ENCODE measurements at places on chromosomes 7 and 10. TPM values are rescaled to one million over a fixed set of nuclear protein-coding genes. Genes with fewer than 3 reads are reported as not detected.

ZFAND4 gene
- total RNA-seq, result 24.7 TPM

SFR1 gene
- total RNA-seq, result 12.5 TPM

AOAH gene
- total RNA-seq, result 108 TPM

NAT16 gene
- total RNA-seq, result not detected

ANXA8L1 gene
- total RNA-seq, result not detected

NHLRC2 gene
- total RNA-seq, result 30.2 TPM

CALN1 gene
- not detected for total RNA-seq

DNA sequence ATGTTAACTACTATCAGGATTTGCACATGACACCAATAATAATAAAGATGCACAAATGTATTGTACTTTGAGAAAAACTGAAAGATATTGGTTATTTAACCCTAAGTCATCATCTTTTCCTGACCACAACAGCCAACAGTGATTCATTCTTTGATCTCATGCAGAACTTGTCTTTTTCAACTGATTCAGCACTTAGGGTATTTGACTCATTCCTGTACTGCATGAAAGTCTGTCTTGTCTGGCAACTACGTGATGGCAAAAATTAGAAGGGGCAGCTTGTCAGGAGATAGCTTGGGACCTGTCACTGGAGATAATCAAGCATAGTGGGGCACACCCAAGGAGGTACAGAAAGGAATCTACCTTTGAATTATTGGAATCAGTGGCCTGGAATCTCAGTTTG, 77.8 kb upstream of the LRRC17 start:
- H3K4me3 ChIP-seq, result no peak overlapping the region
- H3K27ac ChIP-seq, result no peak overlapping the region
- no peak for DNase-seq

DNA sequence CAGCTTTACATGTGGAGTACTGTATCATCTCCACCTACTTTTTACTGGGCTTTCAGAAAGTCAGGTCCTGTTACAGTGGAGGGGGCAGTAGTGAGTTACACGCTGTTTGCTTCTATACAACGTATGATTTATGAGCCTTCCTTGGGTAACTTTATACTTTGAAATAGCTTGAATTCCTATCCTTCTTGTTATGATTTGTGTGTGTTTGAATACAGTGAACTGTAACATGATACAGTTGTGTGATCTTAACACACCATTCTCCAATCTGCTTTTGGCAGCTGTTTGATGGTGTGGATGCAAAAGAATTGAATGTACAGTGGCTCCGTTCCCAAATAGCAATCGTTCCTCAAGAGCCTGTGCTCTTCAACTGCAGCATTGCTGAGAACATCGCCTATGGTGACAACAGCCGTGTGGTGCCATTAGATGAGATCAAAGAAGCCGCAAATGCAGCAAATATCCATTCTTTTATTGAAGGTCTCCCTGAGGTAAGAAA, 41.7 kb downstream of the SP8 start:
- no peaks in the 10 kb centered on the region for H3K4me1 ChIP-seq
- peaks cover 4% of the 10 kb centered on the region for H3K27me3 ChIP-seq
- no peak for DNase-seq
- no peak overlapping the region for H3K4me3 ChIP-seq
- H3K36me3 ChIP-seq, result no peaks in the 10 kb centered on the region
- no peak overlapping the region for H3K27ac ChIP-seq

- no peak for DNase-seq
- H3K4me1 ChIP-seq, result no peaks in the 10 kb centered on the region
- no peak overlapping the region for H3K4me3 ChIP-seq
- H3K27me3 ChIP-seq, result no peaks in the 10 kb centered on the region
These were observed 231.6 kb downstream of the VTI1A start for GRCh38 chr10:112678581-112678980.

DNA sequence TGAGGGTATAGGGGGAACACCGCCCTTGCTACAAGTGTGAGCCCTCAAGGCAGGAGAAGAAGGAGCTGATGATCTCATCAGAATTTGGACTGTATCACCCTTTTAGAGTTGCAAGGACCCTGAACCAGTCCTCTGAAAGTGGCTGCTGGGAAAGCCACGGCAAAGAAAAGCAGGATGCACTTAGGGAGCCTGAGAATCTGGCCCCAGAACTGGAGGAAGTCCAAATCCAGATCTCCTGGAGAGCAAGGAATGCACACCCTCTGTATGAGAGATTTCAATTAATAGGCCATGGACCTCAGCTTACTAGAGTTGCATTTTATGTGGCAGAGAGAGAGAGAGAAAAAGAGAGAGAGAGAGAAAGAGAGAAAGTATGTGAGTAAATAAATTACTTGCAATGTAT, 662.9 kb downstream of the CCSER2 start:
- H3K4me1 ChIP-seq, result no peaks in the 10 kb centered on the region
- H3K36me3 ChIP-seq, result no peaks in the 10 kb centered on the region
- H3K4me3 ChIP-seq, result no peak overlapping the region

DNA sequence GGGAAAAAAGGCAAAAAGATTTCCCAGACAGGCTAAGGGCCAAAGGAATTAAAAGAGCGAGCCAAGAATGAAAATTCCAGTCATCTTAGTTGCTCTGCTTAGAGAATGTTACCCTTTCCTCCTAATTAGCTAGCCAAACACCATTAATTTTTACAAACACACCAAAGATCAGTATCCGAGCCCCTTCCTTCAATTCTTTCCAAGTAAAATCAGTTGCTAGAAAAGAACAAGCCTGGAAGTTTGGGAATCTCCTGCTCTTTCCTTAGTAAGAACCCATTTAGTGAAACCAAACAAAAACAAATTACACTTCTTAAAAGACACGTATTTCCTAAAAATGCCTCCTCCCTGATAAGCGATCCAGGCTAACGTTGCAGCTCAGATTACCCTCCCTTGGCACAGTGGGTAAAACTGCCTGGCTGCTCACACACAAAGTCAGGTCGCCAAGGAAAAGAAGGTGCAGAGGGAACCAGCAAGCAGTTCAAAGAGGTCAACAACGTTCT, 57.1 kb upstream of the ABLIM1 start:
- H3K36me3 ChIP-seq, result no peaks in the 10 kb centered on the region
- no peaks in the 10 kb centered on the region for H3K4me1 ChIP-seq
- DNase-seq, result no peak
- H3K27me3 ChIP-seq, result peaks cover 16% of the 10 kb centered on the region
- no peak overlapping the region for H3K4me3 ChIP-seq
- no peak overlapping the region for H3K27ac ChIP-seq

GRCh38 chr7:150378115-150378852, 846 bp upstream of the ZNF775 start:
- H3K27ac ChIP-seq, result peak overlapping the region; percentile 87
- DNase-seq, result peak; percentile 71
- H3K36me3 ChIP-seq, result no peaks in the 10 kb centered on the region
- H3K27me3 ChIP-seq, result no peaks in the 10 kb centered on the region
- H3K4me3 ChIP-seq, result peak overlapping the region; percentile 94

DNA sequence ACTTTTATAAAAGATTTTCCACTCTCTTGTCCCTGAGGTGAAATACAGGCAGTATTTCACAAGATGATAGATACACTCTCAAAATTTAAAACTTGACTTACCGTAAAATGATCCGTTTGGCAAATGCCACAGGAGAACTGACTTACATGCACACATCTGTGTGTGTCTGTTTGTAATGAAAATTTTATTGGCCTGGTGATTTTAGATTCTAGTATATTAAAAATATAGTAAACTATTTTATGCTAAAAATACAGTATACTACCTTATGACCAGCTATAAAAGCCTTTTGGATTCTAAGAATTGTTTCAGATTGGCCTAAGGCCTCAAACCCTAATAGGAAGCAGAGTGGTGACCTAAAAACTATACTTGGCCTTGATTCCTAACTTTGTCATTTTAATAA, 362.7 kb downstream of the IPMK start:
- DNase-seq, result no peak
- no peak overlapping the region for H3K27ac ChIP-seq
- no peaks in the 10 kb centered on the region for H3K27me3 ChIP-seq
- no peak overlapping the region for H3K4me3 ChIP-seq

DNA sequence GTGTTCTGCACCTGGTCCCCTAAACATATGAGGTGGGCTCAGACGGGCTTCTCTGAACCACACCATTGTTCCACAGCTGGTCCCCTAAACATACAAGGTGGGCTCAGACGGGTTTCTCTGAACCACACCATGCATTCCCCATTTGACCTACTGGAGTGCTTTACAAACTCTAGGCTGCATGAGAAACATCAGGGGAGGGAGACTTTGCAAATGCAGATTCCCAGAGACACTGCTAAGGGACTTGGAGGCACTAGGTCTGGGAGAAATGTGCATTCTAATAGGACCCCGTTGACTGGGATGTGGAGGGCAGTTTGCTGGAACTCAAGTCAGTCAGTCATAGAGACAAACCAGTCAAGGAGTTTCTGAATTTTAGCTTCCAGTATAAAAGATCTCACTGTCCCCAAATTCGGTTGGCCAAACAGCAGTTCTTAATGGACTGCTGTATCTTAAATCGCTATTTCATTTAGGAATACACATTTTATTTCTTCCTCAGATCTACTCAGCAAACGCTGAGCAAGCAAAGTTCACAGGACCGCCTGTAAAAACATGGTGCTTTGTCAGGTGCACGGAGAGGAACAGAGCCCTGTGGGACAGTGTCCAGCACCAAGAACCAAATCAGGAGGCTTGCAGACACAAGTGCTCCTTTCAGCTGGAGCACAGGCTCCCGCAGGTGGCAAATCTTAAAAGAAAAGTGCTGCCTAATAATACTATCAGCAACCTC, 198.8 kb downstream of the SFMBT2 start:
- H3K36me3 ChIP-seq, result peaks cover 34% of the 10 kb centered on the region
- DNase-seq, result no peak
- H3K27me3 ChIP-seq, result no peaks in the 10 kb centered on the region
- no peak overlapping the region for H3K4me3 ChIP-seq

DNA sequence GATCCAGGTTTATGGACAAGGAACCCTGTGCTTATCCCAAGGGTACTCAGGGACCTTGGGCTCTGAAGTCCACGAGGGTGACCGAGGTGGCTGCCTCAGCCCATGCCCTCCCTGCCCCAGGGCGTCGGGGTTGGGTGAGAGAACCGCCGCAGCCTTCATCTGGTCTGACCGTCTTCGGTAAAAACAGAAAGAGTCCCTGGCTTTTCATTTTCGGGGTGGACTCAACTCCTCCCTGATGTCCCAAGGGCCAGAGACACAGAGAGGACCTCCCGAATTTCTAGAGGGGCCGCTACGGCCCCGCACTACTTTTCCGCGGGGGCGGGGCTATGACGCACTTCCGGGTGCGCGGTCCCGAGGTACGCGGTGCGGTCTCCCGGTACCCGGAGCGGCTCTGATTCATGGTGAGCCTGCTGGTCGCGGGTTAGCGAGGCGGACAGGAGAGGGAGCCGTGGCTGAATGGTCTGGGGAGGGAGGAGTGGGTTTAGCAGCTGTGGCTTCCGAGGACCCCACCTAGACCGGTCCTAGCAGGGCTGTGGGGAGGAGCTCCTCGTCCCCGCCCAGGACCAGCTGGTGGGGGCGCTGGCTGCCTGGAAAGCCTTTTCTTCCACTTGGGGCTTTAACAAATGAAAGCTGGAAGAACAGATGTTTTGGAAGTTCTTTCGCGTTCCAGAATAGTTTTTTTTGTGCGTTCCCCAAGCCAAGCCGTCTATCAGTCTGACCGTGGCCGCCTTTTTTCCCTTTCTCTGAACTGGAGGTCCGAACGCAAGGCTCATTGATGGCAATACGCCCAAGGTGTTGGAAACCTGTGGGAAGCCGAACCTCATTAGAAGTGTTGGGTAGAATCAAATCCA, at the start of gene ZSCAN21:
ZSCAN21 (plus strand) TSS at position 334 of the 851 bp plus-strand sequence. CDS start 7,233 bp downstream, outside the sequence.
- peak; percentile 82 for DNase-seq
- H3K4me3 ChIP-seq, result peak within 1 kb of the TSS; percentile 87
- H3K4me1 ChIP-seq, result peaks cover 7% of the 10 kb centered on the region
- no peaks in the 10 kb centered on the region for H3K27me3 ChIP-seq
- H3K36me3 ChIP-seq, result no peaks in the 10 kb centered on the region

GRCh38 chr10:122875843-122876466, 3.4 kb downstream of the FAM24B start:
- peaks cover 12% of the 10 kb centered on the region for H3K36me3 ChIP-seq
- no peaks in the 10 kb centered on the region for H3K27me3 ChIP-seq
- DNase-seq, result no peak
- H3K4me1 ChIP-seq, result peaks cover 60% of the 10 kb centered on the region
- no peak overlapping the region for H3K4me3 ChIP-seq

- DNase-seq, result no peak
- no peaks in the 10 kb centered on the region for H3K36me3 ChIP-seq
- no peak overlapping the region for H3K27ac ChIP-seq
- H3K4me1 ChIP-seq, result no peaks in the 10 kb centered on the region
- peaks cover 6% of the 10 kb centered on the region for H3K27me3 ChIP-seq
- H3K4me3 ChIP-seq, result no peak overlapping the region
These were observed 11.4 kb downstream of the SHTN1 start for GRCh38 chr10:116993610-116994009.

GRCh38 chr10:51100221-51100620, 25.9 kb downstream of the PRKG1 start:
- H3K27ac ChIP-seq, result no peak overlapping the region
- H3K4me3 ChIP-seq, result no peak overlapping the region
- DNase-seq, result no peak
- H3K36me3 ChIP-seq, result no peaks in the 10 kb centered on the region
- peaks cover 3% of the 10 kb centered on the region for H3K27me3 ChIP-seq

GRCh38 chr7:123844712-123845219, at the start of gene HYAL4:
HYAL4 (plus strand) TSS chr7:123845169; CDS start chr7:123868274, 23,105 bp downstream.
- peaks cover 2% of the 10 kb centered on the region for H3K27me3 ChIP-seq
- DNase-seq, result no peak
- H3K27ac ChIP-seq, result no peak within 1 kb of the TSS
- no peak within 1 kb of the TSS for H3K4me3 ChIP-seq

DNA sequence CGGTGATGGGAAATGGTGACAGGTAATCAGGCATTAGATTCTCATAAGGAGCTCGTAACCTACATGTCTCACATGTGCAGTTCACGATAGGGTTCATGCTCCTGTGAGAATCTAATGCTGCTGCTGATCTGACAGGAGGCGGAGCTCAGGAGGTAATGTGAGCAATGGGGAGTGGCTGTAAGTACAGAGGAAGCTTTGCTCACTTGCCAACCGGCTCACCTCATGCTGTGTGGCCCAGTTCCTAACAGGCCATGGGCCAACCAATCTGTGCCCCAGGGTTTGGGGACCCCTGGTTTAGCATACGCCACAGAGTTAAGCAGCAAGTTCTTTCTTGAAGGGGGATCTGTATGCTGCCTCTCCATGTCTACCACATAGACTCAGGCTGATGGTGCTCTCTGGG, 133.1 kb downstream of the IQUB start:
- H3K27me3 ChIP-seq, result no peaks in the 10 kb centered on the region
- H3K27ac ChIP-seq, result no peak overlapping the region

DNA sequence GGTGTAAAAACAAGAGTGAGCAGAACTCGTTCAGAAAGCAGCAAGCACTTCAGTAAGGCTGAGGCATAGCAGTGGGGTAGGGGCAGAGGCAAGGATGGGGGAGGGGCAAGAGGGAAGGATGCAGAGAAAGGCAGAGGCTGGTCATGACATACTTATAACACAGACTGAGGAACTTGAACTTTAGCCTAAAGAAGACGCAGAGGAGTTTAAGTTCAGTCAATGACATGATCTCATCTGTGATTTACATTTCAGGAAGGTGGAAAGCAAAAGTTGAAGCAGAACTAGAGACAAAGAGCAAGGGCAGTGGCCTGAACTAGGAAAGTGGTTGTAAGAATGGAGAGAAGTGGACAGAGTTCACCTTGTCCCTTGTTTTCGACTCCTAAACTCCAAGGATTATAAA, 15.8 kb downstream of the MACC1 start:
- H3K4me1 ChIP-seq, result peaks cover 14% of the 10 kb centered on the region
- no peak overlapping the region for H3K27ac ChIP-seq
- peak overlapping the region; percentile 2 for H3K4me3 ChIP-seq
- DNase-seq, result no peak
- no peaks in the 10 kb centered on the region for H3K27me3 ChIP-seq

GRCh38 chr7:50780436-50780835, 2.3 kb downstream of the GRB10 start:
- H3K27me3 ChIP-seq, result peaks cover 13% of the 10 kb centered on the region
- no peaks in the 10 kb centered on the region for H3K36me3 ChIP-seq
- H3K4me3 ChIP-seq, result no peak overlapping the region
- H3K4me1 ChIP-seq, result peaks cover 2% of the 10 kb centered on the region
